Activated naive CD4-positive, alpha-beta T cell treated with anti-CD3 and anti-CD28 coated beads for 36 hours (primary cell): ENCODE measurements at places on chromosomes 5 and 9. TPM values are rescaled to one million over a fixed set of nuclear protein-coding genes. Genes with fewer than 3 reads are reported as not detected.
A peak's percentile ranks its signal among the peaks of the same experiment; 100 is the strongest.

- DNase-seq, result no peak
These were observed 83.2 kb downstream of the DTWD2 start for GRCh38 chr5:118905196-118905595.

GRCh38 chr5:163447191-163447590 is 9.8 kb downstream of the CCNG1 start:
- DNase-seq, result no peak

- no peak for DNase-seq
These were observed 24.2 kb downstream of the RXRA start for GRCh38 chr9:134350416-134350994.

- DNase-seq, result peak; percentile 32
These were observed at the start of gene VAV2 for GRCh38 chr9:133991964-133992779. Gene VAV2 (minus strand): TSS chr9:133992324. CDS start chr9:133992278, 46 bp downstream.

- no peak for DNase-seq
These were observed 33.2 kb downstream of the IDNK start for GRCh38 chr9:83656032-83656680.

DNA sequence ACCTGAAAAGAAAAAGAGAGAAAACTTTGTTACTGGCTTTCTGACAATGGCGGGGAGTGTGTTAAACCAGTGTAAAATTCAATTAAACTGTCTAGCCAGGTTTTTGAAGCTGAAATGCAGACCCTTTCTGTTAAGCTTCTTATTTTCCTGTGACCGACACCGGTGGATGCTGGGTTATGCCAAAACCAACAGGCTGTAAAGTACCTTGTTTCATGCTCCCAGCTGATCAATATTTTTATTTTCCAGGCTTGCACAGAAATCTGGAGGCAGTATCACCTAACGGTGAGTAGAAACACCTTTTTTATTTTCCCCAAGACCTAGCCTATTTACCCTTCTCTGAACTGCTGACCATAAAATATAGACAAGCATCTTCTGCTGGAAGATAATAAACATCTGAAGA is 94.9 kb upstream of the GRHPR start:
- no peak for DNase-seq

GRCh38 chr5:153678617-153679329 is 188.3 kb downstream of the GRIA1 start:
- no peak for DNase-seq

- no peak for DNase-seq
These were observed 317.1 kb downstream of the KCTD16 start for GRCh38 chr5:144487761-144488160.

DNA sequence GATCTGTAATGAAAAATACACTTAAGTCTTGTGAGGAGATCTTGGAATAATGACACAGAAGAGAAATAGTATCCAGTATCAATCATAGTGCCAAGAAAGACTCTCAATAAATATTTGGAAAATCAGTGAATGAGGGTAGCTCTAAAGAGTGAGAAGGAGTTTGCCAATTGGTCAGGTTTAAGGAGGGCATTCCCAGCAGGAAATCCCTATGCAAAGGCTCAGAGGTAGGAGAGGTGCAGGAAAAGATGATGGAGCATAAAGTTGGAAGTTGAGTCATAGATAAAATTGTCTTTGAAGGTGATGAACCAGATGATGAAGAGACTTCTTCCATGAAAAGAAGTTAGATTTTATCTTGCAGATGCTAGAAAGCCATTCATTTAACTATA is 27.8 kb downstream of the TNPO1 start:
- no peak for DNase-seq

GRCh38 chr9:118984607-118985006 is 384.6 kb downstream of the BRINP1 start:
- no peak for DNase-seq

DNA sequence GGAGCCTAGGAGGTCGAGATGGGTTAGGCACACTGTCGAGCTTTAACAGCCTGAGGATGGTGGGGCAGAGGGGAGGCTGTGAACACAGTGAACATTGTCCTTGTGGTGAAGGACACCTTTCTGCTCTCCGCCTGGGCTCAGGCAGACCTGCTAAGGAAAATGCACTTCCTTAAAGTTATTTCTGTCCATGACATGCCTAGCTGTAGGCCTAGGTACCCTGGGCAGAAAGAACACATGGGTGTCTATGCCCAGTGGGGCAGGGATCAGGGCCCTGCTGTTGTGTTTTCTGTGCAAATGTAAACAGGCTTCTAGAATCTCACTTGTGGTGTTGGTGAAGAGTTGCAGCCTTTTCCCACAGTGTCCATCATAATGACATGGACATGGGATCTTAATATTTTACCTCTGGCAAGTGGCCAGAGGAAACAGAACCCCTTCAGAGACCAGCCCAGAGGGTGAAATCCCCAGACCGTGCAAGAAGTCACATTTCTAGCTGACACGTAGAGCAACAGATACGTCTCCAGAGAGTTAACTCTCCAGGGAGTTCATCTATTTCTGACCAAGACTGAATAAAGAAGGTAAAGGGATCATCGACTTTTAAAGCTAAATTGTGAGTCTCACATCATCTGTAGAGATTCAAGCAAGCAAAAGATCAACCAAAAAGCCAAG is 79.2 kb downstream of the C9orf152 start:
- no peak for DNase-seq

DNA sequence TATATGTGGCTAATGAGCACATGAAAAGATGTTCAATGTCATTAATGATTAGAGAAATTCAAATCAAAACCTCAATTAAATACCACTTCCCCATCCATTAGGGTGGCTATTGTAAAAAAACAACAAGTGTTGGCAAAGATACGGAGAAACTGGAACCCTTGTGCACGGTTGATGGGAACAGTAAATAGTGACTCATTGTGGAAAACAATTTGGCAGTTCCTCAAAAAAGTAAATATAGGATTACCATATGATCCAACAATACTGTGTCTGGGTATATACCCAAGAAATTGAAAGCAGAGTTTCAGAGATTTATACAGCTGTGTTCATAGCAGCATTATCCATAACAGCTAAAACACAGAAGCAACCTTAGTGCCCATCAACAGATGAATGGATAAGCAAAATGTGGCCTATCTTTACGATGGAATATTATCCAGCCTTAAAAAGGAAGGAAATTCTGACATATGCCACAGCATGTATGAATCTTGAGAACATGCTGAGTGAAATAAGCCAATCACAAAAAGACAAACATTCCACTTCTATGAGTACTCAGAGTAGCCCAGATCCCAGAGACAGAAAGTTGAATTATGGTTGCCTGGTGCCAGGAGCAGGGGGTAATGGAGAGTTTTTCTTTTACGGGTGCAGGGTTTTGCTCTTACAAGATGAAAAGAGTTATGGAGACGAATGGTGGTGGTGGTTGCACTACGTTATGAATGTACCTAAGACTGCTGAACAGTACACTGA is 41.4 kb upstream of the LRRC14B start:
- DNase-seq, result no peak

- no peak for DNase-seq
These were observed 39.0 kb upstream of the SAP30L start for GRCh38 chr5:154406826-154407225.

DNA sequence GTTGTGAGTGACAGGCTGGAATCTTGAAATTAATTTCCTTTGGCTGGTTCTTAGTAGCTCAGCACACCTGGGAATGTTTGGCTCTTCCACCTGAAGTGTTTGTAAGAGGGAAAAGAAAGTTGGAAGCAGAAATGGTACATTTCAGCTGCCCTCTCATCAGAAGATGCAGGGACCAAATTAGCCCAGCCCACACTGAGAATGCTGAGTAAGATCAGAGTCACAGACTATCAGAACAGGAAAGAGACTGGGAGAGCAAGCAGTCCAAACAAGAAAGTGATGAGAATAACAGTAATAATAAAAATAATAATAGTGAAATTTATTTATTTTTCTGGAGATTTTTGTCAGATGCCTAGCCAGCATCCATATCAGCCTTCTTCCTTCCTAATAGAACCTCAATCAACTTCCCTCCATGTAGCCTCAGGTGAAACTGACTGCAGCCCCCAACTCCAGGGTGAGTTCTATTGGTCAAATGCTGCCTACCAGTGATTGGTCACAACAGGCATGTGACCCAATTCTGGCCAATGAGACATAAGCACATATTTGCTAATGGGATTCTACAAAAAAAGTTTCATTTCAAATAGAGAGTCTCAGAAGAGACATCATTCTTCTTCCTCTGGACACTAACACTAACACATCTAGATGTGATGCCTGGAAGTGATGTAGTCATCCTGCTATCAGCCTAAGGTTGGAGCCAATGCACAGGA is 31.2 kb upstream of the ADRA1B start:
- DNase-seq, result no peak

DNA sequence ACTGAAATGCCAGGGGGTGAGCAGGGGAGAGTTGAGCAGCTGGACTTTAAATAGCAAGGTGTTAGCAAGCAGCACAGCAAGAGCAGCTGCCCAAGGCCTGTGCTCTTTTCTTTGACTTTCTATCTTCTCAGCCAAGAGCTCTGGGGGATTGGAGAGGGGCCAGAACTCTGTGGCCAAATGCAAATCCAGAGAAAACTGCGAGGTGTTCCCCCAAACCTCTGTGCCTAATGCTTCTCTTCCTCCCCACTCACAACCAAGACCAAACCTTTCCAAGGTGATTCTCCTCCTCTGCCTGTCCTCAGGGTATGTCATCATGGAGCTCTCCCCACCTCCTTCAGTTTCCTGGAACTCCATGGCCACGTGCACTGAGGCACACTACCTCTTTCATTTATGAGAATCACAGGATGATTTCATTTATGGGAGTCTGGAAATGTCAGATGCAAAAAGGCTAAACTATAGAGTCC is 118.7 kb upstream of the WWC1 start:
- DNase-seq, result no peak

FNIP1 gene
- total RNA-seq, result 17.8 TPM

TAF11L12 gene
- total RNA-seq, result not detected

TMC1 gene
- total RNA-seq, result not detected

ASPN gene
- not detected for total RNA-seq

SPINK4 gene
- total RNA-seq, result not detected

PIP5K1B gene
- 0.38 TPM for total RNA-seq

PCDHB11 gene
- not detected for total RNA-seq

TMEM174 gene
- total RNA-seq, result not detected

ADRB2 gene
- total RNA-seq, result 0.32 TPM
